ENCODE measurements at places on chromosomes 1 and 21. TPM values are rescaled to one million over a fixed set of nuclear protein-coding genes. Genes with fewer than 3 reads are reported as not detected.
A peak's percentile ranks its signal among the peaks of the same experiment; 100 is the strongest.

- H3K36me3 ChIP-seq = no peaks in the 10 kb centered on the region
- H3K4me3 ChIP-seq = no peak overlapping the region
These were observed 579.6 kb upstream of the ZRANB2 start for GRCh38 chr1:71660411-71660810.

DNA sequence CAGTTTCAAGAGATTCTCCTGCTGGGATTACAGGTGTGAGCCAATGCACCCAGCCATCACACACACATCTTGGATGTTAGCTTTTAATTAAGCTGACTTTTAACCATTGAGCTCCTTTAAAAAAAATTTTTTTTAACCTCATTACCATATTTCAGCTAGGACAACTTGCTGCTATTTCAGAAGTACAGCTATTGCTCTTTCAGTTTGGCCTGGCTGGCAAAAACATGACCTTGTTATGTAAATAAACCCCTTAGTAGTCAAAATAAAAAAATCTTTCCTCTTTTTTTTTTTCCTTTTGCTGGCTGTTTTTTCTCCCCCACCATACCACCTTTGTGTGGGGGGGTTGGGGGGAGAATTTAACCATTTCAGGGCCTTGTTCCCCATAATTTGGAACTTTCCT, 49.9 kb downstream of the ZMYM1 start:
- H3K36me3 ChIP-seq = peaks cover 3% of the 10 kb centered on the region
- no peak for DNase-seq
- H3K27me3 ChIP-seq = no peaks in the 10 kb centered on the region
- H3K27ac ChIP-seq = no peak overlapping the region
- H3K4me3 ChIP-seq = no peak overlapping the region

- H3K36me3 ChIP-seq = no peaks in the 10 kb centered on the region
- H3K4me3 ChIP-seq = no peak overlapping the region
- peaks cover 9% of the 10 kb centered on the region for H3K27me3 ChIP-seq
- no peak overlapping the region for H3K27ac ChIP-seq
- peak; percentile 88 for DNase-seq
These were observed 15.8 kb upstream of the S100A11 start for GRCh38 chr1:152052606-152053005.

DDR2 gene
- total RNA-seq = 0.19 TPM

C1orf141 gene
- 0.70 TPM for total RNA-seq

IVL gene
- not detected for total RNA-seq

TRAF3IP3 gene
- 217 TPM for total RNA-seq

Measured in activated CD4-positive, alpha-beta memory T cell treated with anti-CD3 and anti-CD28 coated beads for 36 hours (primary cell).